Left cardiac atrium (tissue), 4 donors: ENCODE measurements at places on chromosomes 16 and 17. TPM values are rescaled to one million over a fixed set of nuclear protein-coding genes. Genes with fewer than 3 reads are reported as not detected.

HID1 gene
- total RNA-seq: 8.2 TPM

MYH8 gene
- not detected for total RNA-seq

NLRC3 gene
- 0.81 TPM for total RNA-seq

NATD1 gene
- 8.6 TPM for total RNA-seq

GRCh38 chr17:16434662-16435061 lies 19.3 kb downstream of the TRPV2 start:
- no peak for DNase-seq

DNA sequence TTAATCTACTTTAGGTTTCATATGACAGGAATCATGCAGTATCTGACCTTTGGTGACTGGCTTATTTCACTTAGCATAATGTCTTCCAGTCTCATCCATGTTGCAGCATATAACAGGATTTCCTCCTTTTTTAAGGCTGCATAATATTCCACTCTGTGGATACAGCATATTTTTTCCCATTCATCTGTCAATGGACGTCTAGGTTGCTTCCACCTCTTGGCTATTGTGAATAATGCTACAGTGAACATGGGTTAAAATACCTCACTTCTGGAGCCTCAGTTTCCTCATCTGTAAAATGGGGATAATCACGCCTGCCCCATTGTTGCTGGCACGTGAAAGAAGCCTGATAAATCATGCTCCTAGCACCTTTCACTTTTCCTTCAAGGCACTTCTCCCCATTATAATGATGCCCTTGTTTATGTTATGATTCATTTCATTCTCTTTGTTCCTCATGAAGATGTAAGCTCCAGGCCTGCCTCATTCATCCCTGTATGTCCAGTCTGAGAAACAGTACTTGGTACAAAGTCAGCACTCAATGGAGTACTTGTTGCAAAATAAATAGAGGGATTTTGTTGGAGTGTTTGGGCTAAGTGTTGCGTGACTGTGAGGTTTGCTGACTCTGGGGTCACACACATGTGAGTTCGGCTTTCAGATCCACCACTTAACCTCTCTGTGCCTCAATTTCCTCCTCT lies 59.6 kb downstream of the ABAT start:
- no peak for DNase-seq

DNA sequence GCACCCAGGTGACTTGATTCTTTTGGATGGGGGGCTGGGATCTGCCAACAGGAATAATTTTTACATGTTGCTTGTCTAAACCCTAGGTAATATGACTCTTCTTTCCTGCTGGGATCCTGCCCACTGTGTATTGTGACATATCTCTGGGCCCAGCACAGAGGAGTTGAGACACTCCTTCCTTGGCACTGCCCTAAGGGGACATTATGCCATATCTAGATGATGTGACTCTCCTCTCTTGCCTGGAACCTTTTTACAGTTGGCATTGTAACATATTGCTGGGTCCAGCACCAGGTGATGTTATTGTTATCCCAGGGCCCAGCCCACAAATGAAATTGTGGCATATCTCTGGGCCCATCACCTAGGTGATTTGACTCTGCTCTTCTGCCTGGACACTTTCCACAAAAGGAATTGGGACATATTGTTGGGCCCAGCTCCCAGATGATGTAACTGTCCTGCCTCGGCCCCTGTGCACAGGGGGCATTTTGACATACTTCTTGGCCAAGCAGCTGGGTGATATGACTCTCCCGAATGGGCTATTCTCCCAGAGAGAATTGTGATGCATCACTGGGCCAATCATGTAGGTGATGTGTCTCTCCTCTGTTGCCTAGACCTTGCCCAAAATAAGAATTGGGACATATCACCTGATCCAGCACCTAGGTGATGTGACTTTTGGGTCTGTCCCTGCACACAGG lies 1837.7 kb downstream of the TP53TG3F start:
- no peak for DNase-seq

- peak; percentile 92 for DNase-seq
Observed at GRCh38 chr17:21041741-21042457, 912 bp downstream of the USP22 start.

GRCh38 chr16:2687531-2688308 lies 5.4 kb downstream of the KCTD5 start:
- peak; percentile 10 for DNase-seq

- DNase-seq: no peak
Observed at GRCh38 chr17:50952013-50952412, 85.9 kb upstream of the TOB1 start.

DNA sequence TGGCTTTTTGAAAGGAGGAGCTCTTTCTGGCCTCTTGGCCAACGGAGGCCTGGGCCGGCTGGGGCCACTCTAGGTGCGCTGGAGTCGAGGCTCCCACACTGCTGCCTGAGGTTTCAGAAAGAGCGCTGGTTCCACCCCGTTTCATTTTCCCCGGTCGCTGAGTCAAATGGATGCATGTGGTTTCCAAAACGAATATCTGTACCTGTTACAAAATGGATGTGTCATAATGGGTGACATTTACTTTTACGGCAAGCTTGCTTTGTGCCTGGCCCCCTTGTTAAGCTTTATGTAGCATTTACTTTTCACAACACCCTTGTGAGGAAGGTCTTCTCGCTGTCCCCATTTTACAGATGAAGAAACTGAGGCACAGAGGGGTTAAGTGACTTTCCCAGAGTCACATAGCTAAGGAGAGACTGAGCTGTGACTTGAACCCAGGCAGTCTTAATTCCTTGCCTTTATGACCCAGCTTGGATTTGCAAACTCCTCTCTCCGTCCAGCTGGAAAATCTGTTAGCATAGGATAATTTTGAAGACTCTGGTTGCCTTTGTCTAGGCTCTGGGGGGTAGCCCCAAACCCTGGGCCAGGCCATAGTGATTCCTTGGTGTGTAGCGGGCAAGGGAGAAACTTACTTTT lies 10.6 kb downstream of the KSR1 start:
- DNase-seq: no peak

GRCh38 chr17:78329263-78330059 lies 30.4 kb downstream of the SOCS3 start:
- no peak for DNase-seq

DNA sequence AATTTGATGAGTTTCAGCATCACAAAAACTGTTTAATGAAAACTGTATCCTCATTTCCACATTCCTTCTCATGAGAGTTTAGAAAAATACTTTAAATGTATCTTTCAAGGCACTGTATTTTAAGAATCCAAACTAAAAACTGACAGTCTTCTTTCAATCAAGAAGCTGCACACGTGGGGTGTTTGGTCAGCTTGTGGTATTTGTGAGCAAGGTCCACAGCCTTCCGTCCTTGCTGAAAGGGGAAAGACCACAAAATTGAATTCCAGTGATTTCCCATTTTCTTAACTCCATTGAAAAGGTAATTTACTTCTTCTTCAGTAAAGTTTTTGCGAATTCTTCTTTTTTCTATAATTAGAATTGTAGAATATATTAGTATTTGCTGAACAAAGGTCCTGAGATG lies 3.4 kb upstream of the DYNC1LI2 start:
- DNase-seq: no peak
